Stimulated activated CD8-positive, alpha-beta memory T cell treated with anti-CD3 and anti-CD28 coated beads, Interleukin-2, amount 100 ng/mL, for 1 hour (primary cell): ENCODE measurements at places on chromosomes 5 and 9.

DNA sequence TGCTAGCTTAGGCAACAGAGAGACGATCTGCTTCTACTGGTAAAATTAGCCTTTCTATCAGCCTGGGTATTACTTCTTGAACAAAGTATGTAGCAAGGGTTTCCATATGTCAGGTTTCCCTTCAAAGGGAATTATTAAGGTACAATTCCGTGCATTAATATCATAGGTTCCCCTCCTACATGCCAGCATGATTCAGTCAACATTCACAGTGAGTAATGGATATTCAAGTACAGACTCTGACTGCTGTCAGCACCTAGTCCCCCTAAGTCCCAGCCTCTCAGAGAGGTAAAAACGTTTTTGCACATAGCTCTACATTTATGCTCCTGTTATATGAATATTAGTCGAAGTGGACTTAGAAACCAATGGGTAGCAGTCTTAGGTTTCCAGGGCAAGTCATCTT is 322.4 kb upstream of the CCNG1 start:
- DNase-seq: no peak

GRCh38 chr5:156589104-156589945 is 260.8 kb upstream of the PPP1R2B start:
- DNase-seq: no peak

GRCh38 chr9:12271421-12271891 is 421.7 kb upstream of the TYRP1 start:
- no peak for DNase-seq

DNA sequence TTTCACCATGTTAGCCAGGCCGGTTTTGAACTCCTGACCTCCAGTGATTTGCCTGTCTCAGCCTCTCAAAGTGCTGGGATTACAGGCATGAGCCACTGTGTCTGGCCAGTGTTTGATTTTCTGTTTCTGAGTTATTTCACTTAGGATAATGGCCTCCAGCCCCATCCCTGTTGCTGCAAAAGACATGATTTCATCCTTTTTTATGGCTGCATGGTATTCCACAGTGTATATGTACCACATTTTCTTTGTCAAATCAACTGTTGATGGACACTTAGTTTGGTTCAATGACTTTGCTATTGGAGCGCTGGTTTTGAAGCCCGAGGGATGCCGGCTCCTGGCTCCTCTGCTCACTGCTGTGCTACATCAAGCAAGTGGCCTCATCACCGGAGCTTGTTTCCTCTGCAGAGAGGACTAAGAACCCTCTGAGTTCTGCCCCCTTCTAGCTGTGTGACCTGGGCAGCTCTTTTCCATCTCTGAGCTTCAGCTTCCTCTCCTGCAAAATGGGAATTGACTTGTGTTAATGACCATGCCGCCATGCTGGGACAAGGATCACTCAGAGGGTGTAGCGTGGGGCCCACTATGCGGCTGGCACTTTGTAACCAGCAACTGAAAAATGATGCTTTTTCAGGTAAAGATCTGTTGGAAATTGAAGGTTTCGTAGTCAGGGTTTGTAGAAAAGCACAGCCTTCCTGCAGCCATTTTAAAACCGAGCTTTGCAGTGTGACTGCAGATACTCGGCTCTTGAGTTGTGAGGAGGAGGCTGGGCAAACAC is 4.6 kb upstream of the NEURL1B start:
- no peak for DNase-seq

DNA sequence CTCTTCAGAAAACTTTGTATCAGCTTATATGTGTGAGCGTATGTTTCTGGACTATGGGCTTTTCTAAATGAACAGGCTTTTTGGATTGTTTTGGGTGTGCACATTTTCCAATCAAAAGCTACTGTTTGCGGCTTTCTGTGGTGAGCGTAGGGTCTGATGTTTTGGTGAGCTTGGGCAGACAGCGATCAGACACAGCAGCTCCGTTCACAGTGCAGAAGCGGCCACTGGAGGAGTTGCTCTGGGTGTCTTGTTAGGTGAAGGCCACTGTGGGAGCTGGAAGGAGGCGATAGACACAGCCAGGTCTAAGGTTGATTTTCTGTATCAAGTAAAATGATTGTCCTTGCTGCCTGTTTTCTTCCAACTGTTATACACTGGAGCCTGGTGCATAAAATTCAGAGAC is 11.1 kb downstream of the PRRC2B start:
- no peak for DNase-seq

GRCh38 chr5:59037941-59038797 is 455.3 kb downstream of the RAB3C start:
- DNase-seq: no peak

DNA sequence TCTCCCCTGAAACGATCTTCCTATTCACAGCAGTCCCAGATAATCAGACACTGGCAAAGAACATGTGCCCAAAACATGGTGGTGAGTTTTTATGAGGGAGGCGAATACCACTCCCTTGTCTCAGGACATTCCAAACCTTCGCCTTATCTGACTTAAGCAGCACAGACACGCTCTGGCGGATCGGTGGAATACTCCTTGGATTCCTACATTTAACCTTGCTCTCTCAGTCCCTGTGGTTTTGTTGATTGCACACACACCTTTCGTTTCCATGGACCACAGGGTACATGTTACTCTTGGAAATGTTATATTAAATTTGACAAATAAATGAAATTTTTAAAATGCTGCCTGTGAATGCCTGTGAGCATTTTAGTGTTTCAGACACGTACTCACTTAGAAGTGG is 87.8 kb upstream of the CPEB4 start:
- DNase-seq: no peak

GRCh38 chr9:132588098-132588497 is 5.7 kb downstream of the BARHL1 start:
- no peak for DNase-seq

DNA sequence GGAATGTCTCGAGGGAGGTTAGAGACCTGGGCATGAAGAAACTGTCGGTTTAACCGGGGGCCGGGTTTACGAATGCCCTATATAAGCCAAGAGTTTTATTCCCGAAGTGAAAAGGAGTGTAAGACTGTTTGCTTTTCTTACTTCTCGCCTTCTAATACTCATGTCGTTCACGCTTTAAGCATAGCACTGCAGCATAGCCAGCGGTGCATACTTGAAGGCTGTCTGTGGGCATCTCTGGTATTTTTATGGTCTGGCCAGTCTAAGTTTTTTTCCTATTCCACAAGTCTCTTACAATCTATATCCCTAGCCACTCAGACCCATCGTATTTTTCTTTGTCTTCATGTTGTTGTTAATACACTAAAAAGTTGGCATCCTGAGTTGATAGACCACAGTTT is 1.2 kb downstream of the UHRF2 start:
- no peak for DNase-seq
